B cell (primary cell): ENCODE measurements at places on chromosomes 1 and 21.

- DNase-seq, result no peak
Measured at GRCh38 chr1:196121181-196121580, 487.1 kb downstream of the KCNT2 start.

DNA sequence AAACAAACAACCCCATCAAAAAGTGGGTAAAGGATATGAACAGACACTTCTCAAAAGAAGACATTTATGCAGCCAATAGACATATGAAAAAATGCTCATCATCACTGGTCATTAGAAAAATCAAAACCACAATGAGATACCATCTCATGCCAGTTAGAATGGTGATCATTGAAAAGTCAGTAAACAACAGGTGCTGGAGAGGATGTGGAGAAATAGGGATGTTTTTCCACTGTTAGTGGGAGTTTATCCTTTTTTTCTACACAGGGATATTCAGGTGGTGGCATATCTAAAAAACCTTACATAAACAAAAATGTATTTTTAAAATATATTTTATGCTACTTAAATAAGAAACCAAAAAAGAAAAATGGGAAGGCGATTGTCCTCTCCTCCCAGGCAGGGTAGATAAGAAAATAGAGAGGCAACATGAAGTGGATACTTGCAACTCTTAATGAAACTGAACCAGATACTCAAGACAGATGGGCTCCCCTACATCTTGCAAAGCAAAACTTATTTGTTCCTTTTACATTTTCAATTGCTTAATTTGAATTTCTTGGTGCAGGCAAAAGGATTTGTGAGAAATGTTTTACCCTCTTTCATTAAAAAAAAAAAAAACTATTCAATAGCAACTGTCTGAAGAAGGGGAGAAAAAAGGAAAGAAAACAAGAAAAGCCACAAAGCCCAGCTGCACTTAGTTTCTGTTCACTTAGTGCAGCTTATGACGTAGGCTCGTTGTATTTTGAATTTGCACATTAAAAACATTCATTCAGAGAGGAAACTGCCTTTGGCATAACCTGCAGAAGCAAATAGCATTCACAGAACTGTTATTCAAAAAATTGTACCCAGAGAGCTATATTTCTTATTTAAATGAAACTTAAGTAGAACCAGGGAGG lies 36.9 kb upstream of the RGS1 start:
- peak; percentile 80 for DNase-seq

DNA sequence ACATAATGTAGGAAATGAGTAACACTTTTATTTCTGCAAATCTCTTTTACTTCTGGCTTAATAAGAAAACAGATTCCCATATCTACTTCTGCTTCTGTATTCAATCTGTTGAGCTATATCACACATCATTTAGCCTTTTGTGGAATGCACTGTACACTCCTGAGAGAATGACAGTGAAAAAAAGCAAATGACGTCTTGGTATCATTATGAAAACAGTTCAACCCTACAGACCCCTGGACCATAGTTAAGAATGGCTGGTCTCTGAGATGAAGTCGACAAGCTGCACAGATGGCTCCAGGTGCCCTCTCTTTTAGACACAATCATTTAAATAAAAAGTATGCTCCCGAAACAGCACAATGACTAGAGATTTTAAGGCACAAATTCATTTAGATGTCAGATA lies 247.0 kb downstream of the RERE start:
- DNase-seq, result no peak

DNA sequence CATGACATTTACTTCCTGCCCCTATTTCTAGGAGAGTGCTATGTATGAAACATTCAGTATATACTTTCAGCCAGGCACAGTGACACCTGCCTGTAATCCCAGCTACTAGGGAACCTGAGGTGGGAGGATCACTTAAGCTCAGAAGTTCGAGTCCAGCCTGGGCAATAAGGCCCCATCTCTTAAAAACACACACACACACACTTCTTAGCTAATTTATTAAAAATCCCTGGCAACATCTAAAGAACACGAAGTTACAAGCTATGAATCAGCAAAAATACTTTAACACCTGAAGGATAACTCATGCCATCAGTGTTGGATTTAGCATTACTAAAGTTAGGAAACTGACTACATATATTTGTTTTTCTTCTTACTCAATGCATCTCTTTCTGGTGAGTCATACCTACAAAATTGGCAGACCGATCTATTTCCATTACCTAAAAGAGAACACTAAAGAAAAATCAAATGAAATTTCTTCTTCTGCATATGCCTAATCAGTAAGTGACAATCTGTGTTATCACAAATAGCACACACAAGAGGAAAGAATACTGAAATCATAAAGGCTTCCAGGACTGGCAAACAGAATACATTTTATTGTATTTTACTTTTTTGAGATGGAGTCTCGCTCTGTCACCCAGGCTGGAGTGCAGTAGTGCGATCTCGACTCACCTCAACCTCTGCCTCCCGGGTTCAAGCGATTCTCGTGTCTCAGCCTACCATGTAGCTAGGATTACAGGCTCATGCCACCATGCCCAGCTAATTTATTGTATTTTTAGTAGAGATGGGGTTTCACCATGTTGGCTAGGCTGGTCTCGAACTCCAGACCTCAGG lies 41.4 kb downstream of the RNF115 start:
- DNase-seq, result no peak

DNA sequence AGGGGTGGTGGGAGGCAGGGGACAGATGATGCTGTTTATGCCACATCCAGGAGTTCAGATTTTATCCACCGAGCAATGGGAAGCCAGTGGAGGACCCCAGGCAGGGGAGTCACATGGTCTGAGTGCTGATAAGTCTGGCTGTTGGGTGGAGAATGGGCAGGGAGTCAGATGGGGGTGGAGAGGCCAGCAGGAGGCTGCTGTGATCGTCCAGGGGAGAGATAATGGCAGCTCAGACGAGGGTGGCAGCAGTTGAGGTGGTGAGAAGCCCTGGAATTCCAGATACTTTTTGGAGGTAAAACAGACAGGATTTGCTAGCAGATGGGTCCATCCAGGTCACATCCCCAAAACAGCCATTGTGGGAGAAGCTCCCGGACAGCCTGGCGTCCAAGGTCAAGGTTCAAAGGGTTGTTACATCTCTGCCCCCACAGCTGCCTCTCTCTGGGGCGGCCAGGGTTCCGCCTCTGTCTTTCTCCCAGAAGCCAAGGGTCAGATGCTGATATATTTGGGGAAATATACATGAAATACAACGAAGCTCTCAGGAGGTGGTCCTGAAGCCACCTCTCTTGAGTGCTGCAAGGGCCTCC lies 252.1 kb upstream of the TMEM51 start:
- DNase-seq, result no peak

- DNase-seq, result peak; percentile 63
Measured at GRCh38 chr1:223716302-223716862, 4.0 kb downstream of the CAPN2 start.

GRCh38 chr21:26800970-26801431 lies 44.2 kb downstream of the ADAMTS1 start:
- no peak for DNase-seq

DNA sequence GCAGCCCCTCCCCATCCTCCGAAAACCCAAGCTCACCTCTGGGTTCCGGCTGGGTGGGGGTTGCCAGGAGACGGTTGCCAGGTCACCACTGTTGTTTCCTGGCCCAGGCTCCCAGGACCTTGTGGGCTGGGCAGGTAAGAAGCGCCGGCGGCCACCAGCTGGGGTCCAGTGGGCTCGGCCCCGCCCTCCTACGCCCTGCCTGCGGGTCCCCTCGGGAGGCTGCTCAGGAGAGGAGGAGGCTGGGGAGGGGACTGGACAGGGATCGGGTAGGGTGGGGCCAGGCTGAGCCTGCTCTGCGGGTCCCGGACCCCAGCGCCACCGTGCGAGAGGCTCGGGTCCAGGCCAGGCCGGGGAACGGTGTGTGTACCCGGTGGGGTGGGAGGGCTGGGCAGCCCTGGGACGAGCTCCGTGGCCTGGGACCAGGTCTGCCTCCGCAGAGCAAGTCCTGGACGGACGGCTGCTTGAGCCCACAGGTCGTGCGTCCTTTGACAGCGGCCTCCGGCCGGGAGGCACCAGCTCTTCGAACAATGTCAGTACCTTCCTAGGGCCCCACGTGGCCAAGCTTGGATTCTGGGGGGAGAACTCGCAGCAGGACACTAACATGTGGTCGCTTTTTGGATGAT lies at the start of gene TTLL10:
TTLL10 (plus strand) TSS at position 88 of the 623 bp plus-strand sequence. CDS start 5,336 bp downstream, outside the sequence.
- DNase-seq, result peak; percentile 84

DNA sequence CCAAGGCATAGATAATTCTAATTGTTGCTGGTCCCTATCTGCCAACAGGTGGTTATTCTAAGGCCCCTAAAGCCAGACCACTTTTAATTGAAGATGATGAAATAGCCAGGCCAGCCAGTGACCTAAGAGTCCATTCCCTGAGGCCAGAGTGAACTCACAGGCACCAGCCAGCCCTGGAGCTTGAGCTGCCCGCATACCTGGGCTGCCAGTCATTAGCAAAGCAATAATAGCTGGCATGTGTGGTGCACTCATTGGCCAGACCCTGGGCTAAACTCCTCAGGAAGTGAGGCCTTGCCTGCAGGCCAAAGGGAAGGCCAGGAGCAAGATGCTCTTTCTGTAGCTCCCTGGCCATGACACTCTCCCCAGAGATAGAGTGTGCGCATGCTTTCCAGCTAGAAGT lies 180.4 kb upstream of the KLHDC7A start:
- DNase-seq, result no peak

GRCh38 chr1:106793651-106794050 lies 262.8 kb upstream of the PRMT6 start:
- no peak for DNase-seq

GRCh38 chr21:44297525-44298290 lies 2.1 kb upstream of the PFKL start:
- peak; percentile 88 for DNase-seq

DNA sequence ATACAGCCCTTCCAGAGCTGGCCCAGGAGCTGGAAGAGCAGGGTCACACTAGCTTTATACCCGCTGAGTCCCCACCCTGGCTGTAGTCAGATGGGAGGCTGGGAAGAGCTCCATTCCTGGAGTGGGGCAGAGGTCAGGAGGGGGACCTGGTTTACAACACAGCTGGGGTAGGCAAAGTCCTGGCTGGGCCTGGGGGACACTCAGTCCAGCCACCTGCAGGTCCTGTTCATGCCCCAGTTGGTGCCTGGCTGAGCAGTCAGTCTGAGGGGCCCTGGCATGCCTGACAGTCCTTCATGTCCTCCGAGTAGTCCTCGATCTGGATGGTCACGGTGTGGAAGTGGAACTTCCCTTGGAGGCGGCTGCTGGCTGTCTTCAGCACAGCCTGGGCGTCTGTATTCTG lies 7.0 kb downstream of the SLC30A2 start:
- no peak for DNase-seq

GRCh38 chr1:226443033-226443432 lies 35.1 kb upstream of the PARP1 start:
- no peak for DNase-seq

GRCh38 chr1:19456968-19457441 lies 28.3 kb downstream of the CAPZB start:
- DNase-seq, result no peak

DNA sequence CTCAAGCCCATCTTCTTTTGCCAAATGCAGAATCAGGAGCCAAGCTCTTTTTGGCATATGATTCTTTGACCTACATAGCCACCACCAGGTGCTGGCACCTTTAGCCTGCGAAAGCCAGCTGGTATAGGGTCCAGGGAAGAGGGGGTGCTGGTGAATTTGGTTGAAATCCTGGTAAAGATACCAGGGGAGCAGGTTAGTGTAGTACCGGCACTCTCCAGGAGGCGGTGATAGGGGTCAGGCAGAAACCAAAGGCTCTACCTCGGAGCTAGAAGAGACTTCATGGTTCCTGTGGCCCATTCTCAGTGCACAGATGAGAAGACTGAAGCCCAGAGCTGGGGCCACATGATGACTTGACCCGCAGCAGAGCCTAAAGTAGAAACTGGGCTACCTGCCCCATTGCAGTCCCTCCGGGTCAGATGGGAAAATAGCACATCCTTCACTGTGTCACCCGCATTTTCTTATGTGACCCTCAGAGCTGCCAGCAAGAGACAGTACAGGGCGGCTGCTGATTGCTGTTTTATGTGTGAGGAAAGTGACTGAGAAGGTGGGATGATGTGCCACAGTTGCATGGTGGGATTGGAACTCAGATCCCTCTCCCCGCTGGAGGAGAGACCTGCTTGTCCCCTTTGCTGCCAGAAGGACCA lies 36.0 kb upstream of the IL19 start:
- DNase-seq, result peak; percentile 80

DNA sequence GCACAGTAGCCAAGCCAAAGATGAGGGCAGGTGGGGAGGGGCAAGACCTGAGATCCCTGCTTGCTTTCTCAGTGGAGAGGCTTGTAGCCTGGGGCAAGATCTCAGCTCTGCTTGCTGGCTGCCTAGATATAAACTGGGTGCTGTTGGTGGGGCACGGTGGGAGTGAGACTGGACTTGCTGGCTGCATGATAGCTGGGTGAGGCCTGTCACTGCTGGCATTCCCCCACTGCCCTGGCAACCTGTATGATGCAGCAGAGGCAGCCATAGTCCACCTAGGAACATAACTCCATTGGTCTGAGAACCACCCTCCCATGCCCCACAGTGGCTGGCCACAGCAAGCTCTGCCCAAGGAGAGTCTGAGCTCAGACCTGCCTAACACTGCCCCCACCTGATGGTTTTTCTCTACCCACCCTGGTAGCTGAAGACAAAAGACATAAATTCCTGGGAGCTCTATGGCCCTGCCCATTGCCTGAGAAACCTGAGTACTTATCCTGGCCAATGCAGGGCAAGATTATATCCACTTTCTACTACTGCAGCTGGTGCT lies 261.9 kb upstream of the DEPDC1 start:
- no peak for DNase-seq

DNA sequence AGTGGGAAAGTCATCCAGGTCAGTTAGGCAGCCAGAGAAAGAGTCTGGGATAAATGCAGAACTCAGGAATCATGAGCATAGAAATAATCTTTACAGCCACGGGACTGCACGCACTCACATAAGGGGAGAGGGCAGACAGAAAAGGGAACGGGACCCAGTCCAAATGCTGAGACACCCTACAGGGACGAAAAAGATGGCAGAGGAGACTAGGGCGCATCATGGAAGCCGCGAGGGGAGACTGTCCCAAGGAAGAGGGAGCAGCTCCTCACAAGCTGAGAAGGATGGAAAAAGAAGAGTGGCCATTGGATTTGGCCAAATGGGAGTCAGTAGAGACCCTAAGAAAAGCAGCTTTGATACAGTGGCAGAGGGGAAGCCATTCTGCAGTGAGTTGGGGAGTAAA lies 102.9 kb upstream of the TLR5 start:
- no peak for DNase-seq

DNA sequence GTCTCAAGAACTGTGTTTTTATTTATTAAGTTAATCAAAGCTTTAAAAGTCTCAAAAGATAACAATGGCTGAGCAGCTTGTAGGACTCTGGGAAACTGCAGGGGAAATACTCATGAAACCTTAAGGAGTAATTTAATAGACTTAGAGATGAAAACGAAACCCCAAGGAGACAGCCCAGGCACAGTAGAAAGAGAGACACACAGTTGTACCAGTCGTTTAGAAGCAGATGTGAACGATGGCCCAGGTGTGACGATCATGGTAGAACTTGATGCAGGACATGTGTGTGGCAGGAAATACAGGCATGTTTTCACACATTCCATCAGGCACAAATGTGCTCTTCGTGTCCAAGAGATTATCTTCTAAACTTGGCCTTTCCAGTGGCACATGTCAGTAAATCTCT lies 21.2 kb upstream of the MRPS6 start:
- no peak for DNase-seq

- DNase-seq, result no peak
Measured at GRCh38 chr21:16309250-16309971, 579.6 kb downstream of the USP25 start.

- no peak for DNase-seq
Measured at GRCh38 chr21:26941421-26941820, 25.5 kb downstream of the ADAMTS5 start.

GRCh38 chr21:33273044-33273443 lies 6.9 kb downstream of the IL10RB start:
- DNase-seq, result no peak
